ENCODE measurements at places on chromosomes 5 and 9.

- no peak for DNase-seq
Measured at GRCh38 chr9:68974431-68974830, 39.5 kb downstream of the PRKACG start.

DNA sequence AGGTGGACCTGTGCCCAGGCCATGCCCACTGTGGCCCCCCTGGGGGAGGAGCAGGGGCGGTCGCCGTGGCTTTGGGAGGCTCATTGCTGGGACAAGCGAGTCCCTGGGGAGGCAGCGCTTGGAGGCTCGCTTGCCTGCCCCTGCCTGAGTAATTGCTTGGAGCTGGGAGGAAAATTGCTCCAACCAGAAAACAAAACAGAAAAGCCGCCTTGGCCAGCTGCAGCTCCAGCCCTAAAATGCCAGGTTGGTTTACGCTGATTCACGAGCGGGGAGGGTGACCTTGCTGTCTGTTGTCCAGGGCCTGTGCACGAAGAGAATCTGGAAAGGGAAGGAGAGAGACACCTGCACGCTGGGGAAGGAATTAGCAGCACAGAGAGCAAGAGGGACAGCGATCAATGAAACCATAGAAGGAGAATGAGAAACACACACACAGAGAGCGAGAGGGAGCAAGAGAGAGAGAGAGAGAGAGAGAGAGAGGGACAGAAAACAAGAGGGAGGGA is 25.3 kb downstream of the NTNG2 start:
- no peak for DNase-seq

DNA sequence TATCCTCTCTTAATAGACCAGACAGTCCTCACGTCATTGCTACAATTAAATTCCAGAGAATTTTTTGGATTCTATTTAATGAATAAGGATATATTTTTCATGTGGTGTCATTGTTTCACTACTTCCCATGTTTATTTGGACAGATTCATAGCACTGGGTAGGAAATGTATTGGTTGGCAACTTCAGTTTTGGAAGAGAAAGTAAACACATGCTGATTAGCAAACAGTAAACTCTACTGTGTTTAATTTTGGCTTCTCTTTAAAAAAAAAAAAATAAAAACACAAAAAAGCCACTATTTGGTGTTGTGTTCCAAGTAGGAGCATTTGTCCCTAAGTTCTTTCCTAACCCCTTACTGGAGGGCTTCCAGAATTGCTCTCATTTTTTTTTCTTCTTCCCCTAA is 77.3 kb downstream of the NFIB start:
- DNase-seq, result no peak

- DNase-seq, result no peak
Measured at GRCh38 chr5:173944511-173944910, 44.5 kb upstream of the C5orf47 start.

- DNase-seq, result no peak
Measured at GRCh38 chr9:33907347-33907746, 90.4 kb downstream of the UBE2R2 start.

Data from EL (cell line).